T-helper 2 cell treated with Interferon-gamma antibody and Interleukin-4, amounts not matched to agents 5 μg/mL and 100 μg/mL, for 36 hours (primary cell): ENCODE measurements at places on chromosomes 7 and 10.

GRCh38 chr10:11058965-11059364 is 41.3 kb downstream of the CELF2 start:
- no peak for DNase-seq

DNA sequence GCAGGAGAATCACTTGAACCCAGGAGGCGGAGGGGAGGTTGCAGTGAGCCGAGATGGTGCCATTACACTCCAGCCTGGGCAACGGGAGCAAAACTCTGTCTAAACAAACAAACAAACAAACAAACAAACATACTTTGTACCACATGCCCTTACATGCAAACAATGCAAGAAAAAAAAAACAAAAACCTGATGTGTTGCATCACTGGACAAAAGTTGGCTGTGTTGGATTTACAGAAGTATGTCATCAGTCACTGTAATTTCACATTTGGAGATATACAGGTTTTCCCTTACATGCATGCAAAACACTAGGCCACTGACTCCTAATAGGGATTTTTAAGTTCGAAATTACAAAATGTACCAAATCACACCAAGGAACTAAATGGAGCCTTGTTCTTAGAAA is 138.5 kb downstream of the SRPK2 start:
- DNase-seq = no peak

- DNase-seq = no peak
Observed at GRCh38 chr7:69272101-69272500, 326.2 kb upstream of the AUTS2 start.

GRCh38 chr7:47358357-47358756 is 223.6 kb downstream of the TNS3 start:
- DNase-seq = no peak

DNA sequence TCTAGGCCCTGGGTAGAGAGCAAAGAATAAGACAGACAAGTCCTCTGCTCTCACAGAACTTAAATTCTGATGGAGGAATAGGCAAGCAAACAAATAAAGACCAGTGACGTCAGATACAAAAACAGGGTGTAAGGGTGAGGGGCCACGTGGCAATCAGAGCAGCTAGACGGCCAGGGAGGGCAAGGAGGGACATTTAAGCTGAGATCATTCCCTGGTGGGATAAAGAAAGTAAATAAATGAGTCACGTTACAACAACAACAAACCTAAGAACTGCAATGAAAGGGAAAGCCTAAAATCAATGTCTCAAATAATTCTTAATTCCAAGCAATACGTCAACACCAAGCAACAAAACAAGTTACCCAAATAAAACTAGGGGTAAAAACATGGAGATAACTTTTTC is 21.8 kb downstream of the STN1 start:
- DNase-seq = no peak

GRCh38 chr7:132480534-132480933 is 95.7 kb downstream of the PLXNA4 start:
- DNase-seq = no peak

GRCh38 chr7:148334959-148335577 is 255.5 kb upstream of the C7orf33 start:
- no peak for DNase-seq

GRCh38 chr7:43552122-43552521 is 30.8 kb upstream of the STK17A start:
- no peak for DNase-seq

GRCh38 chr10:120477743-120478141 is 20.7 kb downstream of the PLPP4 start:
- DNase-seq = no peak

- DNase-seq = no peak
Observed at GRCh38 chr10:42553064-42553407, 85.3 kb downstream of the ZNF33B start.

DNA sequence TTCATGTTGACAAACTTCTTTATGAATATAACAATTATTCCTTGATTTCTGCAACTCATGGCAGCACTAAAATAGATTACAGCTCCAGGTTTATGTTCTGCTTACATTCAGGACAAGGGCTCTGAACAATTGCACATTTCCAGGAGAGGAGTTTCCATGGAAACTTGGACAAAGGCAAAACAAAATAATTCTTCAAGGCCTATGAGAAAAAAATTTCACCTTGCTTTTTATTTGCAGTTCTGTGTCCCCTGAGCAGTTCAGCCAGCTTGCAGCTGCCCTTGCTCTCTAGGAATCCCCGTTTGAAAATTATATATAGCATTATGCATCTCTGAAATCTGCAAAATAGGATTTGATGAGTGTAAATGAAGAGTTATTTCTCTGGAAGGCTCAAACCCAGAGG is 71.7 kb downstream of the ARL4A start:
- DNase-seq = no peak

DNA sequence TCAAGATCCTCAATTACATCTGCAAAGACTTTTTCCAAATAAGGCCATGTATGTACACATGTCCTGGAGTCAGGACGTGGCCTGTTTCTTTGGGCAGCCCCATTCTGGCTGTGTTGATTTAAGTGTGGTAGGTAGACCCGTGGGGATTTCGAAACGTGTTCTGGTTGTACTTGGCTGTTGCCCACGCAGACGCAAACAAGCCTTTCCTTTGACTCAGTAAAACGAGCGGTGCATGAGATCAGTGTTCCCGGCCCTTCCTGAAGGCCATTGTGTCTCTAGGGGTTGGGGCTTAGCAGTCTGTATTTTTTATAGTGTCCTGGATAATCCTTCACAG is 64.8 kb upstream of the DNAJB6 start:
- no peak for DNase-seq

- peak; percentile 27 for DNase-seq
Observed at GRCh38 chr10:16902606-16903005, 85.4 kb upstream of the RSU1 start.

GRCh38 chr7:157339777-157340677 is 3.2 kb downstream of the DNAJB6 start:
- DNase-seq = peak; percentile 42

DNA sequence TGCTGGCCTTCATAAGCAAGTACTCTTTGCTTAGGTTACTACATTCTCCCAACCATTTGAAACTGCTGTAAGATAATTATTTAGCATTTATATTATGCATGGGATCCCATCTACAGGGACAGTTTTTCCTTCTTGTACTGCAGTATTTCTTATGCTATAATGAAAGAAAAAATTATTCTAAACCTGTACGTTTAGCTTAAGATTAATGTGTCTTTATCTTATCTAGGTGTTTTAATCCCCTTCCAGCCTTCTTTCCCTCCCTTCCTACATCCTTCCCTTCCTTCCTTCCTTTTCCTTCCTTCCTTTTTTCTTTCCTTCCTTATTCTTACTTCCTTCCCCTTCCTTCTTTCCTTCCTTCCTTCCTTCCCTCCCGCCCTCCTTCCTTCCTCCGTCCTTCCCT is 778.3 kb downstream of the CNTNAP2 start:
- no peak for DNase-seq

DNA sequence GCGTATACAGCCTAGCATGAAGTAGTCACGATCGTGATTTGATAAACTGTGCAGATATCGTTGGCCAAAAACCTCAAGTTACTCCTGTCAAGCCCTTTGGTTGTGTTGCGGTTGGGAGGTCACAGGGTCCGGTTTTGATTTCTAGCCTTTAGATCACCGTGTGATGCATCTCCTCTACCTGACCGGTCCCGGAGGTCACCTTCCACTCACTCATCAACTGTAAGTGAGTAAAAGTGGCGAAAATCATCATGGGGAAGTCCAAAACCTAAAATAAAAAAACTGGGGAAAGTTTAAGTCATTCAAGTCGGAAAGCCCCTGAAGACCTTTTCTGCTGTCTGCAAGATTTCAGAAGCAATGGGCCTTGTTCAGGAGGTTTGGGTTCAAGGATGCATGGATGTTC is 62.8 kb downstream of the ADARB2 start:
- DNase-seq = no peak

DNA sequence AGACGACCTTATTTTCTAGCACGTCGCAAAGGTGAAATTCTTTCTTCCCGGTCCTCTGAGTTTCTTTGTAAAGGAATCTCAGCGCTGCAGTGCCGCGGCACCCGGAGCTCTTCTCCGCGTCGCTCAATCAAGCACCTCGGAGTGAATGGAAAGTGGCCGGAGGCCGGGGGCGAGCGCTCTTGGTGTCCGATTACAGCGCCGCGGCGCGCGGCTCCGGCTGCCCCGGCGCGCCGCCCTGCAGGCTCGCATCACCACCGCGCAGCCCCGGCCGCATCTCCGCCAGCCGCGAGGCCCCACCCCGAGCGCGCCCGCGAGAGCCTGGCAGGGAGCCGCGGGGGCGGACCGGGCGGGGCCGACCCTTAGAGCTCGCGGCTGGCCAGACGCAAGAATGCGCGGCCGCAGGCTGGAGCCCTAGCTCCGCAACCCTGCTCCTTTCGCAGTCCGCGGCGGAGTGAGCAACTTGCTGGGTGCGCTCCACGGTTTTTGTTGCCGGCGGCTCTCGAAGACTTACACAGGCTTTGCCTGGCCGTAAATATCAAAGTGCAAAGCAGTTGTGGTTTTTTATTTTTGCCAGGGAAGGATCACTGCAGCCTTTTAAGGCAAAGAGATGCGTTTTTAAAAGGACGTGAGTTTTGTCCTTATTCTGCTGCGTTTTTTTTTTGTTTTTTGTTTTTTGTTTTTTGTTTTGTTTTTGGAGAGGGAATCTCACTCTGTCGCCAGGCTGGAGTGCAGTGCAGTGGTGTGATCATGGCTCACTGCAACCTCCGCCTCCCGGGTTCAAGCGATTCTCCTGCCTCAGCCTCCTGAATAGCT is at the start of gene SEMA3C:
SEMA3C (minus strand) TSS at position 143 of the 813 bp plus-strand sequence. CDS start 2,270 bp downstream, outside the sequence.
- DNase-seq = peak; percentile 37

GRCh38 chr7:78140109-78140508 is 341.5 kb downstream of the PHTF2 start:
- DNase-seq = no peak

DNA sequence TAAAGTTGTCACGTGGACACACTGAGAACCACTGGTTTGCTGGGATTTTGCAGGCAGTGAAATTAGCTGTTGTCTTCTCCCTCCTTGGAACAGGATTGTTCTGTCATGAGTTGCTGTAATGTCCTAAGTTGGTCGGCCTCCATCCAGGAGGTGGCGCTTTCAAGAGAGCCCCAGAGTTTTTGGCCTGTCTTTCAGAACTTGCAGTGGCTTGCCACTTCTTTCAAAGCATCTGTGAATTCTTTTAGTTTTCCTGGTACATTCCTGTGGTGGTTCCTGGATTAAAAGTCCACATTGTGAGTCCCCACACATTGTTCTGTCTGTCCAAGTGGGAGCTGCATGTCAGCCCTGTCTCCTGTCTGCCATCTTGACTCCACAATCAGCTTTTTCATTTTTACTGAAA is 133.8 kb downstream of the PON1 start:
- no peak for DNase-seq

DNA sequence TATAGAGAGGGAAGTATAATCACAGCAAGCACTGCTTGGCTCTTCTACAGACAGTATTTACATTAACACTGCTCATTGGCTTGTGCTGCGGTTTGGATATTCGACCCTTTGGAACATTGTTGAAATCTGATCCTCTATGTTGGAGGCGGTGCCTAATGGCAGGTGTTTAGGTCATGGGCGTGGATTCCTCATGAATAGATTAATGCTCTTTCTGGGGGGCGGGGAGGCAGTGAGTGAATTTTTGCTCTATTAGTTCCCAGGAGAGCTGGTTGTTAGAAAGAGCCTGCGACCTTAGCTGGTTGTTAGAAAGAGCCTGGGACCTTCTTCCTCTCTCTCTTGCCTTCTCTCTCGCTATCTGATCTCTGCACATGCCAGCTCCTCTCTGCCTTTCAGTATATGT is 77.3 kb upstream of the SVIL start:
- DNase-seq = no peak

- no peak for DNase-seq
Observed at GRCh38 chr10:49759787-49760551, 2.2 kb downstream of the OGDHL start.

- no peak for DNase-seq
Observed at GRCh38 chr7:139811066-139811465, 18.0 kb upstream of the TBXAS1 start.

- no peak for DNase-seq
Observed at GRCh38 chr7:141484907-141485306, 66.3 kb upstream of the AGK start.

- no peak for DNase-seq
Observed at GRCh38 chr10:96413151-96413787, 54.5 kb upstream of the OPALIN start.

GRCh38 chr7:137601642-137602041 is 245.1 kb downstream of the DGKI start:
- no peak for DNase-seq

DNA sequence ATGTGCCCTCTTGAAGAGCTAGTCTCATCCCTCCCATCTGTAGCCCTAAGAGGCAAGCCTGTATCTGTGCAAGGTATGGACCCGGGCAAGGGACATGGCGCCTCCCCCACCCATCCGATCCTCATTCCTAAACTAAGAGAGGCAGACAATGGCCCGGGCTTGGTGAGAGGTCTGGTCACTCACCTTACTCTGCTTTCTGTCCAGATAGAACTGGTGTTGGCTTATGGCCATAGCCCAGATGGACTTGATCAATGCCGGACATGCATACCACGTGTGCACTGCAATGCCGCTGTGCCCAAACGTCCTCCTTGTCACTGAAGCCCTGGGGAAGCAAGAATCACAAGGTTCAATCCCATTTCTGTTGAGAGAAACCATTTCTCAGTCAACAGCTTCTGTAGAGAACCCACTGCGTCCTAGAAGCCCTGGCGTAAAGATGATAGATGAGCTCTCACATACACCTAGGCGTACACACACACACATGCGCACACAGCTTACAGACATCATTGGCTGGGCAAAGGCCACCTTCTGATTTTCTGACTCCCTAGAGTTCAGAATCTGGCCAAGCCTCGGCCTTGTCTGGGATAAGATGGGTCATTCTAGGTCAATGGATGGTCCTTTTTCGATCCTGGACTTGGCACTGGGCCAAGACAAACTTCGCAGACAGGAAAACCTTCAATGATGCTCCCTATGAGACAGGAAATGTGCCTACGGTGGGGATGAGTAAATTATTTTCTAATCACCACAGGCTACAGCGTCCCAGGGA is 114.6 kb downstream of the PRPF18 start:
- DNase-seq = no peak

- DNase-seq = no peak
Observed at GRCh38 chr7:124808206-124808605, 42.6 kb upstream of the GPR37 start.

GRCh38 chr10:71982269-71983178 is 18.3 kb downstream of the CHST3 start:
- no peak for DNase-seq

DNA sequence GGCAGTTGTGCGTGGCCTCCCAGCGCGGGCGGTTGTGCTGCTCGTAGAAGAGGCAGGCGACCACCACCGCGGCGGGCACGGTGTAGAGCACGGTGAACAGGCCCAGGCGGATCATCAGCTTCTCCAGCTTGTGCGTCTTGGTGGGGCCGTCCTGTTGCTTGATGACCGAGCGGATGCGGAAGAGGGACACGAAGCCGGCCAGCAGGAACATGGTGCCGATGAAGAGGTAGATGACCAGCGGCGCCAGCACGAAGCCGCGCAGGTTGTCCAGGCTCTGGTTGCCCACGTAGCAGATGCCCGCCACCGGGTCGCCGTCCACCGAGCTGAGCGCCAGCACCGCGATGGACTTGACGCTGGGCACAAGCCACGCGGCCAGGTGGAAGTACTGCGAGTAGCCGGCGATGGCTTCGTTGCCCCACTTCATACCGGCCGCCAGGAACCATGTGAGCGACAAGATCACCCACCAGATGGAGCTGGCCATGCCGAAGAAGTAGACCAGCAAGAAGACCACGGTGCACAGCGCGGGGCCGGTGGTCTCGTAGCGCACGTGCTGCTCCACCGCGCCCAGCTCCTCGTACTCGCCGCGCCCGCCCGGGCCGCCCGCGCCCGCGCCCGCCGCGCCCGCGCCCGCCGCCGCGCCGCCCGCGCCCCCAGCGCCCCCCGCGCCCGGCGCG is 2.2 kb downstream of the FZD8 start:
- DNase-seq = no peak

- DNase-seq = no peak
Observed at GRCh38 chr10:121262774-121263430, 335.3 kb downstream of the FGFR2 start.
